Psoas muscle (tissue), 8 donors: ENCODE measurements at places on chromosomes 1 and 21. TPM values are rescaled to one million over a fixed set of nuclear protein-coding genes. Genes with fewer than 3 reads are reported as not detected.

DNA sequence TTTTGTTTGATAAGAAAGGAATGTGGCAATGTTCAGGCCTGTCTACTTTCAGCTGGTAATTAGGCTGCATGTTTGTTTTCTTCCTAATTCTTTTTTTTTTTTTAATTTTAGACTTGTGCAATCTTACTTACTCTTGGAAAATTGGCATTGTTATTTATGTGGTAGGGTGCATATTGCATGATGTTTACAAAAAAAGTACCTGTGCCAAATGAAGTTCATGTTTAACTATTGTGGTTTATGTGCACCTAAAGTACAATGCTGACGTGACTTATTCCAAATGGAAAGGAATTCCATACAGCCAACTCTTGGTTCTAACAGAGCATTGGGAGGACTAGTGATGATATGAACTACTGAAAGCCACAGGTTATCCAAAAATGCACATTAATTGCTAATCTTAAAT lies 51.0 kb downstream of the KCNK2 start:
- H3K27ac ChIP-seq, result no peak overlapping the region
- no peaks in the 10 kb centered on the region for H3K27me3 ChIP-seq
- H3K4me3 ChIP-seq, result no peak overlapping the region

The NGF gene
- 1.3 TPM for total RNA-seq

GRCh38 chr1:220336391-220337031 lies 64.3 kb upstream of the RAB3GAP2 start:
- H3K36me3 ChIP-seq, result no peaks in the 10 kb centered on the region
- DNase-seq, result no peak
- H3K4me3 ChIP-seq, result no peak overlapping the region
- no peak overlapping the region for H3K27ac ChIP-seq
- H3K27me3 ChIP-seq, result no peaks in the 10 kb centered on the region

GRCh38 chr1:198298640-198299039 lies 141.8 kb downstream of the NEK7 start:
- no peak overlapping the region for H3K4me3 ChIP-seq
- peaks cover 28% of the 10 kb centered on the region for H3K36me3 ChIP-seq
- no peaks in the 10 kb centered on the region for H3K4me1 ChIP-seq
- H3K27ac ChIP-seq, result no peak overlapping the region
- DNase-seq, result no peak

DNA sequence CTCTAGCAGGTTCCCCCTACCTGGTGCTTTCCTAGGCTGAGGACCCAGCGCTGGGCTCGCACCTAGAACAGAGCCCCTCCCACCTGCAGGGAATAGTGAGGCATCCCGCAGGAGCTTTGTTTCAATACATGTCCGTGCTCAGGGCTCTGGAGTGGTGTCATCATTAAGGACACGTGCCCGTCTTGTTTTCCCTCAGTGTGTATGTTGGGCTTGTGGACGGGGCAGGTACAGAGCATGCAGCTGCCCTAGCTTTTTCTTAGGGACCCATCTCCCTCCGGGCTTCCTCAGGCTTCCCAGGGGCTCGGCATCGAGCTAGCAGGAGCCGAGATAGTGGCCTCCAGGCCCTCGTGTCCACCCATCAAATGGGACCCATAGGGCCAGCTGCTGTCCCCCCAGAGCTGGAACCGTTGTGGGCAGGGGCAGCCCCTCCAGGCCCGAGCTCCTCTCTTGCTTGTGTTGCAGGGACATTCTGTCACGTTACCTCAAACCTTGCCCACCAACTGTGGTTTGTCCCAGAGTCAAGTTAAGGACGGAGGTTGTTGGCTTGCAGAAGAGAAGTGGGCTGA lies 3.9 kb downstream of the TMEM201 start:
- peak overlapping the region; percentile 80 for H3K27ac ChIP-seq
- no peak for DNase-seq
- H3K27me3 ChIP-seq, result no peaks in the 10 kb centered on the region
- no peaks in the 10 kb centered on the region for H3K36me3 ChIP-seq
- peaks cover 77% of the 10 kb centered on the region for H3K4me1 ChIP-seq

- no peak for DNase-seq
- no peak overlapping the region for H3K4me3 ChIP-seq
- H3K27me3 ChIP-seq, result no peaks in the 10 kb centered on the region
- H3K4me1 ChIP-seq, result no peaks in the 10 kb centered on the region
- no peak overlapping the region for H3K27ac ChIP-seq
Measured at GRCh38 chr21:32868631-32869454, 97.3 kb upstream of the PAXBP1 start.

- peaks cover 43% of the 10 kb centered on the region for H3K36me3 ChIP-seq
- no peaks in the 10 kb centered on the region for H3K27me3 ChIP-seq
- no peak for DNase-seq
- no peak overlapping the region for H3K27ac ChIP-seq
Measured at GRCh38 chr1:155481741-155482241, 80.8 kb downstream of the ASH1L start.

- H3K27ac ChIP-seq, result no peak overlapping the region
- no peak for DNase-seq
- H3K27me3 ChIP-seq, result no peaks in the 10 kb centered on the region
- H3K4me1 ChIP-seq, result no peaks in the 10 kb centered on the region
Measured at GRCh38 chr1:112909847-112910246, 46.1 kb downstream of the SLC16A1 start.

DNA sequence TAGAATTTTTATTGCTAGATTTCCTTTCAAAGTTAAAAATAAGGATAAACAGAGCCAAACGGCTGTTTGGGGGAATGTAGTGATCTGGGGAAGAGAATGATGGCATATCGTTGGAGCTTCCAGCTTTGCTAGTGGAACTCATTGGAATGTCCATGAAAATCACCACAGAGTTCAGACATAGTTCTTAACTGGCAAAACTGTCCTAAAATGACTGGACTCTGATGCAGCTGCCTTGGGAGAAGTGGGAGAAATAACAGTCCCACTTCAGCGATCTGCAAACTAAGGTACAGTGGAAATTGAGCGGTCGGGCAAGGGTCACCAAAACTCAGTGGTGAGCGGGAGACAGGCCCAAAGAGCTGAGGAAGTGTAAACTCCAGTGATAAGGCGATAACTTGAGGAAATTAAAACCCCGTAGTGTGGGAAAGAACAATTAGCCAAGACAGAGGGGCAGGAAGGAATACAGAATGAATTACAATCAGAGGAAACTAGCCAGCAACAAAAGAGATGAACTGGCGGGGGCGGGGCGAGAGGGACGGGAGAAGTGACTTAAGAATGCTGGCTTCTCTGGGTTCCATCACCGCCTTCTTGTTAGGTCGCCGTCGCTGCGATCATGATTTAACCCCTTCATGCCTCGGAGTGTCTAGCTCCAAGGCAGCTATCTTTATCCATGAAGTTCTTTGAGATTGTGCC lies 89.8 kb upstream of the ARHGAP29 start:
- H3K27ac ChIP-seq, result peak overlapping the region; percentile 65
- no peaks in the 10 kb centered on the region for H3K36me3 ChIP-seq
- H3K27me3 ChIP-seq, result no peaks in the 10 kb centered on the region
- H3K4me1 ChIP-seq, result peaks cover 35% of the 10 kb centered on the region

DNA sequence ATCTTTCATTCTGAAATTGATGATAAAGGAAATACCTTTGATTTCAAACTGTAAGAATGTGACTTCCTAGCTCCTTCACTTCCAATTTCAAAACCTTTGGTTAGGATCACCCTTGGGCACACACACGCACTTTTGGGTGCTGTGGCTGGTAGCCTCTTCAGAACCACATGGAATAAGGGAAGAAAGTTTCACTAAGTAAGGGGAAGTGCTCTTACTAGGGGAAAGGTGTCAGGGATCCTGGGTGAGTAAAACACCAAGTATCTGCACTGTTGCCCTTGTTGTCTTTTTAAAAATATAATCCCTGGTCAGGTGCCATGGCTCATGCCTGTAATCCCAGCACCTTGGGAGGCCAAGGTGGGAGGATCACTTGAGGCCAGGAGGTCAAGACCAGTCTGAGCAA lies 132.4 kb downstream of the SDCCAG8 start:
- H3K4me1 ChIP-seq, result peaks cover 8% of the 10 kb centered on the region
- no peak for DNase-seq
- no peak overlapping the region for H3K27ac ChIP-seq
- no peaks in the 10 kb centered on the region for H3K36me3 ChIP-seq
- H3K4me3 ChIP-seq, result no peak overlapping the region

DNA sequence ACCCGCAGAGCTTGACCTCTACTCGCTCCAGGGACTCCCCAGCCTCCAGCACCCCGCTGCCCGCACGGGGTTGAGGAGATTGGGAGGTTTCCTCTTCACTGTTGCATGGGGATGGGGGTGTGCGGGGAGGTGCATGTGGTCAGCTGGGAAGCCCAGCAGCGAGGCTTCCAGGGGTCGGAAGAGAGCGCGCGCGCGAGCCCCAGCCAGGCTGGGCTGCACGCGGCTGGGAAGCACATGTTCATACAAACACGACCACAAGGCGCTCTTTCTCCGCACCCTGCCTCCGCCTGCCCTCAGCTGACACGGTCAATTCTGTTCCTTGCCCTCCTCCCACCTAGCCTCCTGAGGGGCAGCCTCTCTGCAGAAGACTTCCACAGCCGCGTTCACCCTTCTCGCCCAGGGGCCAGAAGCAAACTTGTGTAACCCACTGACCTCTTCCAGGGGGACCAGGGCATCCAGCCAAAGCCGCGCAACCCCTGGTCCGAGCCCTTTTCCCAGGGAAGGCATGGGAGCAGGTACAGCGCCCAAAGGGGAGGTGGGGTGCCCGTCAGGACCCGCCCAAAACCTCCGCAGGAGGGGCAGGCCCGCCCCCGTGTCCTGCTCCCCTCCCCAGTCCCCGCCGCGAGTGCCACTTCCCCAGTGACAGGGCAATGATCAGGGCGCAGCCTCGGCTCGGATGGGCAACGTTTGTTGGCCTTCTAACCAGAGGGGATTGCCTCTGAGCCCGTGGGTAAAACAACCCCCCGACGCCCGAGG lies 1.3 kb downstream of the COL24A1 start:
- DNase-seq, result peak; percentile 17
- no peak overlapping the region for H3K27ac ChIP-seq
- H3K4me3 ChIP-seq, result peak overlapping the region; percentile 72
- no peaks in the 10 kb centered on the region for H3K27me3 ChIP-seq

- H3K4me3 ChIP-seq, result peak overlapping the region; percentile 2
- peak; percentile 78 for DNase-seq
- H3K4me1 ChIP-seq, result no peaks in the 10 kb centered on the region
- no peaks in the 10 kb centered on the region for H3K27me3 ChIP-seq
- no peak overlapping the region for H3K27ac ChIP-seq
Measured at GRCh38 chr1:9717193-9718005, 65.9 kb downstream of the PIK3CD start.

- H3K4me1 ChIP-seq, result no peaks in the 10 kb centered on the region
- no peak overlapping the region for H3K27ac ChIP-seq
- no peaks in the 10 kb centered on the region for H3K36me3 ChIP-seq
Measured at GRCh38 chr1:9705337-9706093, 54.0 kb downstream of the PIK3CD start.

DNA sequence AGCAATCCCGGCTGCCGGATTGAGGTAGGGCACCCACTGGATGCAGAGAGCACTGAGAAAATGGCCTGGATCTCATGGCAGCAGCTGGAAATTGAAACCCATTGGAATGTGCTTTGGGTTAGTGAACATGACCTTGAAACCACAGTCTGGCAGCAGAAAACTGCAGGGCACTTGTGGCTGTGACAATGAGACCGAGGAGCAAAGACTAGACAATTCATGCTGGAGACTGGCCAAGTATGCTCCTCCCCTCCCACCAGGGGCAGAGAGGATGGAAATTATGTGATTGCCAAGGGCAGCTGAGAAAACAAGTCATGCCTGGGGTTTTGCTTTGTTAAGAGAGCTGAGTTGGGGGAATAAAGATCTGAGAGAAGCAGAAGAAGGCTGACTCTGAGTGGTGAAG lies 60.7 kb downstream of the ZNF697 start:
- no peaks in the 10 kb centered on the region for H3K36me3 ChIP-seq
- no peaks in the 10 kb centered on the region for H3K4me1 ChIP-seq
- H3K27ac ChIP-seq, result no peak overlapping the region
- H3K27me3 ChIP-seq, result no peaks in the 10 kb centered on the region
- DNase-seq, result no peak
- H3K4me3 ChIP-seq, result no peak overlapping the region

- H3K27ac ChIP-seq, result no peak within 1 kb of the TSS
- no peaks in the 10 kb centered on the region for H3K36me3 ChIP-seq
- DNase-seq, result peak; percentile 62
- no peak within 1 kb of the TSS for H3K4me3 ChIP-seq
- H3K4me1 ChIP-seq, result no peaks in the 10 kb centered on the region
- H3K27me3 ChIP-seq, result no peaks in the 10 kb centered on the region
Measured at GRCh38 chr1:152622803-152623202, at the start of gene LCE3A. LCE3A (minus strand) TSS chr1:152623103; CDS start chr1:152623103, 0 bp downstream.

The GJA8 gene
- total RNA-seq, result not detected

GRCh38 chr1:1421147-1421906 lies at the start of gene ANKRD65:
ANKRD65 (minus strand) TSS chr1:1421276; CDS start chr1:1421005, 271 bp downstream.
- H3K4me3 ChIP-seq, result peak within 1 kb of the TSS; percentile 65
- no peak for DNase-seq
- H3K27ac ChIP-seq, result no peak within 1 kb of the TSS
- H3K27me3 ChIP-seq, result no peaks in the 10 kb centered on the region

DNA sequence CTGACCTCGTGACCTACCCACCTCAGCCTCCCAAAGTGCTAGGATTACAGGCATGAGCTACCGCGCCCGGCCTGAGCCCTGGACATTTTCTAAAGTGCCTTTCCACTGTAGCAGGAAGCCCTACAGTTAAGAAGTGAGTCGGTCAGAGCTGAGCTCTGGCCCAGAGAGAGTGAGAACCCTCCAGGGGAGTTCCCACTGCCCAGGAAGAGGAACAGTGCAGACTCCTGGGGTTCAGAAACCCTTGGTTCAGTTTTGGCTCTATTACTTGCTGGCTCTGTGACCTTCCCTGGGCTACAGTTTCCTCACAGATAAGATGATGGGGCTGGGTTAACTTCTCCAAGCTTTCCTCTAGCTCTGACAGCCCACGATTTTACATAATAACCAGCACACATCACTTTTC lies 20.9 kb downstream of the SLC9A1 start:
- peaks cover 71% of the 10 kb centered on the region for H3K4me1 ChIP-seq
- peak overlapping the region; percentile 54 for H3K27ac ChIP-seq
- DNase-seq, result no peak
- no peak overlapping the region for H3K4me3 ChIP-seq
- no peaks in the 10 kb centered on the region for H3K36me3 ChIP-seq

The IL22RA1 gene
- 0.13 TPM for total RNA-seq

The CSF3R gene
- 1.9 TPM for total RNA-seq

- no peaks in the 10 kb centered on the region for H3K4me1 ChIP-seq
- peaks cover 44% of the 10 kb centered on the region for H3K36me3 ChIP-seq
- no peaks in the 10 kb centered on the region for H3K27me3 ChIP-seq
- H3K4me3 ChIP-seq, result no peak overlapping the region
- H3K27ac ChIP-seq, result no peak overlapping the region
Measured at GRCh38 chr1:25836695-25837094, 16.9 kb downstream of the MTFR1L start.
